ENCODE measurements at places on chromosomes 1 and 21. TPM values are rescaled to one million over a fixed set of nuclear protein-coding genes. Genes with fewer than 3 reads are reported as not detected.

EPHA8 gene
- not detected for total RNA-seq

HFM1 gene
- 7.1 TPM for total RNA-seq

ID3 gene
- 40.9 TPM for total RNA-seq

GNB1 gene
- total RNA-seq: 474 TPM

SYT14 gene
- total RNA-seq: 4.1 TPM

NHLH1 gene
- 10.6 TPM for total RNA-seq

KRTAP21-2 gene
- not detected for total RNA-seq

OR2AK2 gene
- total RNA-seq: not detected

TIE1 gene
- total RNA-seq: 2.2 TPM

CFHR5 gene
- total RNA-seq: not detected

MPZ gene
- total RNA-seq: 51.3 TPM

GNG4 gene
- 38.2 TPM for total RNA-seq

CYP4B1 gene
- total RNA-seq: not detected

RGS4 gene
- 0.84 TPM for total RNA-seq

BRINP3 gene
- total RNA-seq: 0.45 TPM

GUCA2B gene
- total RNA-seq: not detected

TBX15 gene
- 3.2 TPM for total RNA-seq

PFKL gene
- 96.1 TPM for total RNA-seq

CCDC24 gene
- total RNA-seq: 4.9 TPM

KRTAP13-2 gene
- not detected for total RNA-seq

CD53 gene
- not detected for total RNA-seq

TNFRSF4 gene
- total RNA-seq: 0.20 TPM

SMIM1 gene
- 4.7 TPM for total RNA-seq

OXCT2 gene
- 0.77 TPM for total RNA-seq

NOL9 gene
- total RNA-seq: 52.4 TPM

ZMYND12 gene
- total RNA-seq: 0.68 TPM

DNAH14 gene
- total RNA-seq: 31.0 TPM

ZSWIM5 gene
- 13.1 TPM for total RNA-seq

SLAMF7 gene
- total RNA-seq: not detected

SMCP gene
- total RNA-seq: not detected

C1orf105 gene
- total RNA-seq: not detected

TTC39A gene
- total RNA-seq: 1.7 TPM
